Globus pallidus (tissue), 1 donor: ENCODE measurements at places on chromosomes 11 and 22.

GRCh38 chr22:44336962-44337677 is 24.4 kb upstream of the SHISAL1 start:
- DNase-seq = no peak

DNA sequence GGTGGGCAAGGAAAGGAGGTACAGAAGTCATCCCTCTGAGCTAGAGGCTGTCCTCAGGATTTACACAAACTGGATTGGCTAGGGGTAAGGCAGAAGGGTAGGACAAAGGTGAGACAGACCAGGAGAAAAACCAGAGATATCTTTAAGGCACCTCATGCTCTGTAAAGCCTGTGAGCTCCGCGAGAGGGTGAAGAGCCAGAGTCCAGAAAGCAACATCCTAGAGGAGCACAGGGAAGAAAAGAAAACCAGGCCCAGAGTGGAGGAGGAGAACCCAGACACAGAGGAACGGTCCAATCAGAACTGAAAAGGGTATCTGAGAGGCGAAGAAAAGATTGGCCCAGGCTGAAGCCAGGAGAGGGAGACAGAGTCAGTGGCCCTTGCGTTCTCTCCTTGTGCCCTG is 5.1 kb downstream of the SLC37A4 start:
- DNase-seq = no peak

GRCh38 chr11:8235925-8236324 is 27.8 kb downstream of the LMO1 start:
- no peak for DNase-seq

- DNase-seq = no peak
Observed at GRCh38 chr22:31192513-31192912, 19.6 kb upstream of the LIMK2 start.

DNA sequence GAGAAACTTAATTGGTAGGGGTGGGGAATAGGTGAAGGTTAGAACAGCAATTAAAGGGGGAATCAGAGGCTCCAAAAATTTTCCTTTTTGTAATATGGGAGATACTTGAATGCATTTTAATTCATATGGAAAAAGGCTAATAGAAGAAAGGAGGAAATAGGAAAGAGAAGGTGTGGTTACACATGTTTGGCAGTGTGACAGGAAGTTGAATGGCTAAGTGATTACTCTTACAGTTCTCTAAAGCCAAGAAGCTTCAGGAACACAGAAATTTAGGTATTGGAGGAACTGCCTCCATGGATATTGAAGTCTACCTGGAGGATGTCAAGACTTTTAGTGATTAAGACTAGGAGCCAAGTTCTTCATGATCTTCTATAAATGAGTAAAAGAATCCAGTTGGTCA is 6.3 kb downstream of the NXPE2 start:
- DNase-seq = no peak

- no peak for DNase-seq
Observed at GRCh38 chr11:20739577-20739976, 70.2 kb downstream of the NELL1 start.

DNA sequence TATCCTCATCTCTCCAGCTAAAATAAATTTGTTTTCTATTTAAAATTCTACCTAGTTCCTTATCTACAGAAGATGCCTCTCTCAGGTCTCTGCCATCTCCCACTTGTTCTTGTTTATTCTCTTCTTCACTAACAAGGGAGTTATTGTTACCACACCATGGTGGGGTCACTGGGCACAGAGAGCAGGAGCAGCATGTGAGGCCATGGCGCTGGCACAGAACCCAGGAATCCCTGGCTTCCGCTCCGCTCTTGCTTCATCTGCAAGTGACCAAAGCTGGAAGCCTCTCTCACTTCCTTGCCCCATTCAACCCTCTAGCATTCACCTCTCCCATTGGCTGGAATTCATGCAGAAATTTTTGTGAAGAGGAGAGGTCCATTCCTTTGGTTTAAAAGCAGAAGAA is 190.7 kb upstream of the NCAM1 start:
- peak; percentile 96 for DNase-seq

GRCh38 chr11:120712881-120713280 is 201.3 kb downstream of the GRIK4 start:
- no peak for DNase-seq

DNA sequence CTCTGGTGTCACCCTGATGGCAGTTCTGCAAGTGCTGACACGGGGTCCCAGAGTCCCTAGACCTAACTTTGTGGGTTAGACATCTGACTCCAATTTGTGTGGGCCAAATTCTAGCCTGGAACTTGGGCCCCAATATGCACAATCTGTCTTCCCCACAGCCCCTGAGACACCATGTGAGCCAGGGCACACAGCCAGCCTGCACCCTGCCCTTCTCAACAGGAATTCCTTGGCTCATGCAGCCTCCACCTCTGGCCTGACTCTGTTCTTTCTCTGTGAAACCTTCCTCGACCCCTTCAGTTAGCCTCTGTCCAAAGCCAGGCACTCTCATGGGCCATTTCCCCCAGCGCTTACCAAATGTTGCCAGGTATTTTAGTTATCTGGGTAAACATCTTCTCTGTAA is 59.1 kb upstream of the POU2AF1 start:
- no peak for DNase-seq

GRCh38 chr11:126328938-126329643 is 25.2 kb downstream of the DCPS start:
- DNase-seq = no peak

DNA sequence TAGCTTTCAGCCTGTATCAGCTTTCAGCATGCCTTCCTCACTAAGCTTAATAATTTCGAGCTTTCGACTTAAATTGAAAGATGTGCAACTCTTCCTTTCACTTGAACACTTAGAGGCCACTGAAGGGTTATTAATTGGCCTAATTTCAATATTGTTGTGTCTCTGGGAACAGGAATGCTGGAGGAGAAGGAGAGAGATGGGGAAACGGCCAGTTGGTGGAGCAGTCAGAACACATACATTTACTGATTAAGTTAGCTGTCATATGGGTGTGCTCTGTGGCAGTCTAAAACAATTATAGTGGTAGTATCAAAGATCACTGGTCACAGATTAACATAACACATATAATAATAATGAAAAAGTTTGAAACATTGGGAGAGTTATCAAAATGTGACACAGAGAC is 106.2 kb downstream of the LRRC32 start:
- DNase-seq = no peak

GRCh38 chr22:25223269-25223850 is 3.9 kb downstream of the CRYBB2 start:
- DNase-seq = no peak

- DNase-seq = no peak
Observed at GRCh38 chr11:46298699-46299433, 21.4 kb downstream of the CREB3L1 start.

GRCh38 chr11:134486106-134486505 is 74.1 kb upstream of the B3GAT1 start:
- no peak for DNase-seq

DNA sequence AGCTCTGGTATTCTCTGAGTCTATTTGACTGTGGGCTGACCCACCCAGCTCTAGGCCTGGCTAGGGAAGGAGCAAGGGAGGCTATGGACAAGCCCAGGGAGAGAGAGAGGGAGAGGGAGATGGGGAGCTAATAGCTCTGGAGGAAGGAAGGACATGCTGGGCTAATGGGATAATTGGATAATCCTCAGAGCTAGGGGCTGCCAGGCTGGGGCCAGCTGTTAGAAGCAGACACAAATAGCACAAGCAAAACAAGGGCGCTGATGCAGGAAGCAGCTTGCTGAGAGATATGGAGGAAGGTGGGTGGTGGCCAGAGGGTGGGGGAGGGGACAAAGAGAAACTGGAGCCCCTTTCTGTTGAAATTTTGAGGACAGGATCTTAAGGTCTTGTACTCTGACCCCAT is 23.2 kb downstream of the ADORA2A start:
- DNase-seq = no peak

- DNase-seq = no peak
Observed at GRCh38 chr11:78444726-78445125, 27.1 kb upstream of the GAB2 start.

DNA sequence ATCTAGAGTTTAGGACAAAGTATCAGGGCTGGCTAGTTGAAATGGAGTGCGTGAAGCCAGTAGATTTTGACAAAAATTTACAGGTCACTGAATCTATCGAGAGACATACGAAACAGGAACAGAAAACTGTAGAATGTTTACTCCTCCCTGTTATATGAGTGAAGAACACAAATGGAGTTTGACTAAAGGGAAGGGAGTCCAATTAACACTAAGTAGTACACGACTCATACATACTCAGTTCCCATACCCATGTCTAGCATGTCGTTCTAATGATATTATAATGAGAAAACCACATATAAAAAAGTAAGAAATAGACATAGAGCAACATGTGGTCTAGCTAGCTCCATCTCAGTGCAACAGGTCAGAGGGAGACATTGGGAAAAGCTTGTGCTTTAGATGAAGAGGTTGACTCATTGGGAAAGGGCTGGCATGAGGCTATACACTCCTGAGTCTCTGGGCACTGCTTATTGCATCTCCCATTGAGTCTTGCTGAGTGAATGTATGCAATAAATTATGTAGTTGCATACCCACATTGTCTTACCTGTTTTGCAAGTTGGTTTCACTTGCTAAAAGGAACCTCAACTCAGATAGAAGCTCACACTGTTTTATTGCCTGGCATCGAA is 43.5 kb downstream of the CD44 start:
- no peak for DNase-seq

GRCh38 chr11:42913731-42914130 is 398.1 kb upstream of the API5 start:
- DNase-seq = no peak

GRCh38 chr11:117725048-117725734 is 71.8 kb downstream of the DSCAML1 start:
- DNase-seq = no peak

DNA sequence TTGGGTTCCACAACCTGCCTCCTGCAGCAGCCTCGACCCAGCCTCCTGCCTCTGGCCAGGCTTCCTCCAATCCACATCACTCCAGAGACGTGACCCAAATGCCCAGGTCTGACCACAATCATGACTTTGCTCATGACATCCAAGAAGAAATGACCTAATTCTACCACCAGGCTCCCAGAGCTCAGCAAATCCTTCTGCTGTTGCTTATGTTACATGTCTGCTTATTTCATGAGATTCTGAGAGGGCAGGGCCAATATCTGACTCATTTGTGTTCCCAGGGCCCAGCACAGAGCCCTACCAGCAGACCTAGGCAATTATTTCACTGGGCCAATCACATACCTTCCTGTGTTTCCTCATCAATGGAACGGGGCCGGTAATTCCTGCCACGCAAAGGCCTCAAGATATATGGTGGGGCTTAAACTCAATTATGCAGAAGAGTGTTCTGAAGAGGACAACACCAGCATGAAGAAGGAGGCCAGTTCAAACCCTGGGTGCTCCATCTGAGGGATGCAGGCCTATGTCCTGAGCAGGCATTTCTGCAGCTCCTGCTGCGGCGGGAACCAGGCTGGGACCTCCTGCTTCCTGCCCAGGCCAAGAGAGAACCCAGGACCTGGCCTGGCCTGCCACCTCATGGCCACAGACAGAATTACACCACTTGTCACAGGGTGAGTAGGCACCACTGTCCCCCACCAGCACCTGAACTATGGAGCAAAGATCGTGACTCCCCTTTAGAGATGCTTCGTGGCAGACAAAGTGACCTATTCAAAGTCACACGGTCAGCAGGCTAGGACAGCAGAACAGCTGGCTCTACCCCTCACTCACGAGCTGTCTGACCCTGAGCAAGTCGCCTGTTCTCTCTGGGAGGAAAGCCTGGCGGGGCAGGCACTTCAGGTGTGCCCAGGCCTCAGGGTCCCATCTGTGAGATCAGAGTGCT is 5.9 kb downstream of the CENPM start:
- DNase-seq = peak; percentile 81

DNA sequence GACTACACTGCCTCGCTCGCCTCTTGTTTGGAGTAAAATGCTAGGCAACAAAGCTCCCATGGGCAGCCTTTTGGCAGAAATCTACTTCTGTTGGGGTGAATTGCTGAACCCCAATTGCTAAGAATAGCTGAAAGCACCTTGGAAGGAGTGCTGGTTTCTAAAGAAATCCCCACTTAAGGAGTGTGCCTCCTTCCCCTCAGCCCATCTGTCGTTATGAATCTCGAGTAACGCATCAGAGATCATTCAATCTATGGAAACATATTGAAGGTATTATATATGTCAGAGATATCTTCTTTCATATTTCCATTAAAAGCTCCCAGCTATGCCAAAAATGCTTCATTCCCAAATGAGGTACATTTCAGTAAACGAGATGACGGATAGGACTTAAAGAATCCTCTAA is 229.6 kb upstream of the BLID start:
- DNase-seq = no peak

- peak; percentile 31 for DNase-seq
Observed at GRCh38 chr11:70278994-70279393, 8.5 kb downstream of the PPFIA1 start.

- no peak for DNase-seq
Observed at GRCh38 chr11:60985991-60986915, 14.8 kb downstream of the CD6 start.

DNA sequence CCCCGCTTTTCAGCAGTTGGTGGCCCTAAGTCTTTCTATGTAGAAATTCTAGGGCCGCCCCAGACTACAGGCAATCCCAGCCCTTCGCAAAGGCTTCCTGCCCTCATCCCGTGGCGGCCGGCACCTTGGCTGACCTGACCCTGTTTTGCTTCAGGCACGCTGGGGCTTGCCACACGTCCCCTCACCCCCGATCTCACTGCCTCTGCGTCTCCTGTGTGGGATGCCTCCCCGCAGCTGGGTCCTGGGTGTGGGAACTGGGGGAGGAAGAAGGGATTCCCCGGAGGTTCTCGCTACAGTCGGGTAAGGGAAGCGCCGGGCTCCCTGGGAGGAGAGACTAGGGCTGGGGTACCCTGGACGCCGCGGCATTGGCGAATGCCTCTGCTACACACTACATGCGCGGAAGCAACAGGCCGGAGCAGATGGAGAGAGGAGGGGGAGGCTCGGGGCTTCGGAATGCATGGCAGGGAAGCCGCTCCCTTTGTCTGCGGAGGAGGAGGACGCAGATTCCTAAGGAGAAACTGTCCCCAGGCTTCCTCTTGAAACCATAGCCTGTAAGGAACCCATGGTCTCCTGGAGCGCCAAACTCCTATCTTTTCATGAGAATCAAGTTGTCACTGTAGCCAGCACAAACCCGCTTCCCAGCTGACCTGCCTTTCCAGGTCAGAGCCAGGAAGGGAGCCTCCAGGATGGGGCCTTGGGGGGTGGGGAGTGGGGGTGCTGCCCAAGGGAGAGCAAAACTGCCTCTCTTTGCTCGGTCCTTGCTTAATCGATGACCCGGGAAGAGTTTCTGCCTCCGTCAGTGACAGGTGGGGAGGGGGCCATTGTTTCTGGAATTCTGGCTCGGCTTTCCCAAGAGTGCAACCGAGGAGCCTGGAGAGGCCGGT is 1.4 kb downstream of the DTX4 start:
- no peak for DNase-seq

DNA sequence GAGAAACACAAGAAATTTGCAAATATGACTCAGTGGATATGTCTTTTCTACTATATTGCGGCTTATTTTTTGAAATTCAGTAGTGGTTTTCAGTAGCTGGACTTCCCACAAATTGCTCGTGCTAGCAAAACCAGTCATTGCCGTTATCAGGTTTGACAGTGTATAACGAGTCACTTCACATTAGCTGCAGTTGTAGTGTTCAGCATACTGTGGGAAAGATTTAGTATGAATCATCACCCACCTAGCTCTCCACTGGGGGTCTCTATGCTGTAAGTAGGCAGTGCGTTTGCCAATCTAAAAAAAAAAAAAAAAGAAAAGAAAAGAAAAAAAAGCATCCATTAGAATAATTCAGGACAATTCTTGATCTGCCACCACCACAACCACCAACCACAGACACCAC is 1318.9 kb downstream of the LRRC4C start:
- DNase-seq = no peak

- peak; percentile 47 for DNase-seq
Observed at GRCh38 chr22:29635734-29636357, 32.4 kb downstream of the NF2 start.

GRCh38 chr11:69613594-69613993 is 27.4 kb upstream of the CCND1 start:
- no peak for DNase-seq
